Left renal pelvis (tissue), 4 donors: ENCODE measurements at places on chromosomes 1 and 21. TPM values are rescaled to one million over a fixed set of nuclear protein-coding genes. Genes with fewer than 3 reads are reported as not detected.
A peak's percentile ranks its signal among the peaks of the same experiment; 100 is the strongest.

- DNase-seq: no peak
Measured at GRCh38 chr1:64039390-64039926, 164.0 kb upstream of the UBE2U start.

Gene COL8A2
- 44.0 TPM for polyA plus RNA-seq

GRCh38 chr1:246219508-246220030 lies 287.5 kb downstream of the SMYD3 start:
- no peak for DNase-seq

Gene RAP1GAP
- 3.5 TPM for polyA plus RNA-seq

- no peak for DNase-seq
Measured at GRCh38 chr1:172325531-172325930, 95.0 kb upstream of the C1orf105 start.

GRCh38 chr1:59444520-59444919 lies 147.6 kb downstream of the FGGY start:
- no peak for DNase-seq

Gene KCND3
- polyA plus RNA-seq: 3.5 TPM

DNA sequence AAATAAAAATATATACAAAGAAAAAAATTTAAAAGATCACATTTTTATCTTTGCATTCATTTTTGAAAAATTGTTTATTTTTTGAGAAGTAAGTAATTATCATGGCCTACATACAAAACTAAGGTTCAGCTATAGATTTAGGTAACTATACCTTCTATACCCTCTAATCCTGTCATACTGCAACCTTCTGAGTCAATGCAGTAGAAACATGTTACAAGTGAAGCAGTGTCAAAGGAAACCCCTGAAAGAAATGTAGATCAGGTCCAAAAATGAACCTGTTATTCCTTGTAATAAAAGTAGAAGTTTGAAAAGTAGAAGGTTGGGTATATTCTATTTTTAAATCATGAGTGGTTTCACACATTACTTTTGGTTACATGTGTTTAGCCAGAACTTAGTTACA lies 51.3 kb downstream of the PTGS2 start:
- no peak for DNase-seq

GRCh38 chr1:150092180-150092791 lies 24.7 kb downstream of the VPS45 start:
- DNase-seq: no peak

GRCh38 chr1:47705517-47706130 lies 267.8 kb downstream of the FOXD2 start:
- no peak for DNase-seq

DNA sequence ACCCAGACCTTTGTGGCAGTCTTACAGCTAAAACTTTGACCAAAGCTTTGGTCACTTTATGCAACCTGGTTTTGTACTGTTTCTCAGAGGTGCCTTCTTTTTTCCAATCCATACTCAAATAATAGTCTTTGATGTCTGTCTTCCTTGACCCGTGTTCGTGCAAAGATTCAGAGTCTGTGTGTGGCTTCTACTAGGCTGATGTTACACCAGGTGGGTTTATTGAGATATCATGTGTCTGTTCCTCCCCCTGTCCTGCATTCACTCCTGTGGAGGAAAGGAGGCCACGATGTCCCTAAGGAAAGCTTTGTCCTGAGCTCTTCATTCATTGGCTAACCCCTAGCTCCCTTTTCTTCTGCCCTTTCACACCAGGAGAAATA lies 15.0 kb upstream of the IKBKE start:
- DNase-seq: no peak

Gene FAM177B
- polyA plus RNA-seq: 0.22 TPM

GRCh38 chr21:45818904-45819285 lies 162.7 kb upstream of the COL6A1 start:
- no peak for DNase-seq

Gene KCNN3
- polyA plus RNA-seq: 6.3 TPM

- no peak for DNase-seq
Measured at GRCh38 chr1:234313171-234313570, 60.1 kb upstream of the COA6 start.

Gene TNFRSF9
- 0.14 TPM for polyA plus RNA-seq

Gene HFM1
- 9.5 TPM for polyA plus RNA-seq

- DNase-seq: no peak
Measured at GRCh38 chr1:2625311-2625710, 7.5 kb downstream of the MMEL1 start.

DNA sequence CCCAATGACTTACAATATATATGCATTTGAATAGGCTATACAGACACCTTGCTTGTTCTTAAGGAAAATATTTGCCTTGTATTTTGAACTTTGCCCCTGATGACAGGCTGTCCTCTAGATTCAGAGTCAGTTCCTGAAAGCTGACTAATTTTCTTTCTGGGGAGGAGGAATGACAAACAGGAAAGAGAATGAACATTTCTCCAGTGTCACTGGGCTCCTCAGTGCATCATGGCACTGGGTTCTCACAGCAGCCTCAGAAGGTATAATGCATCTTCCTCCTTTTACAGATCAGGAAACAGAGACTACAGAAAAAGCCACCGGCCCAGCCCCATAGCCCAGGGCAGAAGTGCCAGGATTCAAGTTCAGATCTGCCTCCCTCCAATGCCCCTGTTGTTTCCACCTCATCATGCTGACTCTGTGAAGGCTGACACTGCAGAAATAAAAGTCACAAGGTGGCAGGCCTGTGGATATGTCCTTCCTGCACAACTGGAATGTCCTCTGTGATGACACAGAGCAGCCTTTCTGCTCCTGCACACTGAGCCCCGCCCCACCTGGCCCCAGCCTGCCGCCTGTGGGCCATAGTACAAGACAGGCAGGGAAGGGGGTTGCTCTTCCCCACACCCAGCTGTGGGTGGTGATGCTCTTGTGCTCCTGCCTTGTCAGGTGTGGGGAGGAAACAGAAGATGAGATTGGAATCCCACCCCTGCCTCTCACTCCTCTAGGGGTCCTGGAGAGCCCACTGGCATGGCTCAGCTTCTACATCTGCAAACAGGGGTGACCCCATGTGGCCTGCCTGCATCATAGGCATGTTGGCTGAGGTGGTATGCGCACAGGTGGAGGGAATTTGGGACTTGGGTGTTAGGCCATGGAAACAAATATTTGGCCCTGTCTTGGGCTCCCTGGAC lies 6.4 kb downstream of the TTC22 start:
- no peak for DNase-seq

DNA sequence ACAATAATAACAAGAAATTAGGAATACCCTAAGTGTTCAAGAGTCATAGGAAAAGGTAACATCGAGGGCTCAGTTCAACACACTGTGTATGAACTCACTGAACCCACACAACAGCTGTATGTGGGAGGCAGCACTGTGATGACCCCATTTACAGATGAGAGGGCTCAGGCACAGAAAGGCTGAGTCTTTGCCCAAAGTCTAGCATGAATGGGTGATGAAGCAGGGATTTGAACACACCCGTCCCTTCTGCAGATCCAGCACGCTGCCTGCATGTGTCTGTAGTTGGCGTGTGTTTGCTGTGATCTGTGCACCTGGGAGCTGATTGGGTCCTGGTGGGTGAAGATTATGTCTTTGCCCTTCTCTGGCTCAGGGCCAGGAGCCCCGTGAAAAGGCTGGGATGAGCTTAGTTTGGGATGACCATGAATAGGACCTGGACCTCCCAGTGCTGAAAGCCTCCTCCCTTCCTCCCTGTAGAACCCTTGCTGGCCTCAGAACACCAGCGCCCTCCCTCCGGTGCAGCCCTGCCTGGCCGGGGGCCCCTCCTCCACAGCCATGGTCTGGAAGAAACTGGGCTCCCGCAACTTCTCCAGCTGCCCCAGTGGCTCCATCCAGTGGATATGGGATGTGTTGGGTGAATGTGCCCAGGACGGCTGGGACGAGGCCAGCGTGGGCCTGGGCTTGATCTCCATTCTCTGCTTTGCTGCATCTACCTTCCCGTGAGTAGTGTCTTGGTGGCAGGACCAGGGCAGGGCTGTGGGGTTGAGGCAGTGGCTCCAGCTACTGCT lies 5.2 kb downstream of the SLC66A1 start:
- DNase-seq: no peak

Gene ST6GALNAC3
- 95.1 TPM for polyA plus RNA-seq

DNA sequence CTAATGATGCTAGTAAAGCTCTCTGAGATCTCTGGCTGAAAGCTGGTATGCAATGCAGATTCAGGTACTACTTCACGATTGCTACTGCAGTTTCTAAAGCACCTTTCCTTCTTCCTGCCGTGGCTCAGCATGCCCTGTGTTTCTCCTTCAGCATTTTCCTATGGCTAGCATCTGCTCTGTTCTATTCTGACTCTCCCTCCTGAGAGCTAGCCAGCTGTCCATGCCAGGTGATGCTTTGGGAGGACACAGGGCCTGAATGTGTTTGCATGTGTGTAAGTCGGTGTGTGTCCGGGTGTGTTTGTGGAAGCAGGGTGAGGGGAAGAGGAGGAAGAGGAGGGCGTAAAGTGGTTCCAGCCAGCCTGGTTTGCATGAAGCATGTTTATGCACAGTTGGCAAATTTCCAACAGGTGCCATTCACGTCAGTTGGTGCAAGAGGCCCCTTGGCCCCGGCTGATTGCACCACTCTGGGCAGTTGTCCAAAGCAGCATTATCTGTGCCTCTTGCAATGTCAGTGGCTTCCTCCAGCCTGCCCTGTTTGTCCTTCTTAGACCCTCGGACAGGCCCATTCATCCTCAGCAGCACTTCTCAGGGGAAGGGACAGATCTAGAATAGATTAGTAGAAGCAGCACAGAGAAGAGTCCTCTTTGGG lies 433.3 kb downstream of the DISC1 start:
- no peak for DNase-seq

DNA sequence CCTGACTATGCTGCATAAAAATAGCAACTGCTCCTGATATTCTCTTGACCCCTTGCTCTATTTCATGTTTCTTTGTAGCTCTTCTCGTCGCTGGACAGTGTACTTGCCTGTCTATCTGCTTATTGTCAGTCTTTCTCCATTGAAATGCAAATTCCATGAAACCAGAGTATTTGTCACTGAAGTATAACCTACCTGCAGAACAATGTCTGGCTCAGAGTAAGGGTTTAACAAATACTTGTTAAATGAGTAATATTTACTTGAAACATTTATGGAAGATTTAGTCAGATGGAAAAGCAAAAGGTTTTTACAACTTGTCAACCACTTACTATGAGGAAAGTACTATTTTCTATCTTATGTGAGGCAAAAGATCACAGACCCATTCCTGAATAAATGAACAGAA lies 19.9 kb upstream of the ERICH3 start:
- no peak for DNase-seq

DNA sequence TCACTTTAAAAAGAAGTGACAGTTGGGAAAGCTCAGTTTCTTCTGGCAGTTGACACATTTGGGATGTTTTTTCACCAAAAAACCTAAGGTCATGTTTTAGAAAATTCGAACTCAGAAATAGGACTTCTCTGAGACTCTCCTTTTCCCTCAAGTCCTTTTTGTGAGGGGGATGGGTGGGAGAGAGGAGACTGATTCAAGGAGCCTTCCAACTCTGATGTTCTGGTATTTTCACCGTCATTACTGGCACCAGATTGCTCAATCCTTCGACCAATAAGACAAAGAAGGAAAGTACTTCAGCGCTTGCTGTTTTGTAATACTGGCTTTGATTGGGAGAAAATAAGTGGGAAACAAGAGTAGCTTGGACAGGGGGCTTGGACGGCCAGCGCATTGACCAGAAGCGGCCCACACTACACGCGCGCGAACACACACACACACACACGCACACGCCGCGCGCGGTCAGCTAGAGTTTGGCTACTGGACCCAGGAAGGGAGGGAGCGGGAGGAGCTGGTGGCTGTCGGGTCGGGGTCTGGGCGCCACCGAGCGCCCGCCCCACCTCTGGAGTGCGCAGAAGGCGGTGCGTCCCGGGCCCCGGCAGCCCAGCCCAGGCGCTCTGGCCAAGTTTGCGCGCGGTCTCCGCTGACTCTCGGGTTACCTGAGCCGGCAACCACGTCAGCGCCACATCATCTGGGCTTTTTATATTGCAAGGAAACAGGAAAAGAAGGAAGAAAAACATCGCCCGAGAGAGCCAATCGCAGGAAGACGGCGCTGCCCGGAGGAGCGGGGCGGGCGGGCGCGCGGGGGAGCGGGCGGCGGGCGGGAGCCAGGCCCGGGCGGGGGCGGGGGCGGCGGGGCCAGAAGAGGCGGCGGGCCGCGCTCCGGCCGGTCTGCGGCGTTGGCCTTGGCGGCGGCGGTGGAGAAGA lies at the start of gene KCNK1:
TSS of gene KCNK1 (plus strand) at position 855 of the 921 bp plus-strand sequence. CDS start at position 921, 66 bp downstream.
- peak; percentile 67 for DNase-seq
